ENCODE measurements at places on chromosomes 1 and 21.
A peak's percentile ranks its signal among the peaks of the same experiment; 100 is the strongest.

- no peak for DNase-seq
These were observed 84.6 kb upstream of the B3GALT2 start for GRCh38 chr1:193270996-193271395.

DNA sequence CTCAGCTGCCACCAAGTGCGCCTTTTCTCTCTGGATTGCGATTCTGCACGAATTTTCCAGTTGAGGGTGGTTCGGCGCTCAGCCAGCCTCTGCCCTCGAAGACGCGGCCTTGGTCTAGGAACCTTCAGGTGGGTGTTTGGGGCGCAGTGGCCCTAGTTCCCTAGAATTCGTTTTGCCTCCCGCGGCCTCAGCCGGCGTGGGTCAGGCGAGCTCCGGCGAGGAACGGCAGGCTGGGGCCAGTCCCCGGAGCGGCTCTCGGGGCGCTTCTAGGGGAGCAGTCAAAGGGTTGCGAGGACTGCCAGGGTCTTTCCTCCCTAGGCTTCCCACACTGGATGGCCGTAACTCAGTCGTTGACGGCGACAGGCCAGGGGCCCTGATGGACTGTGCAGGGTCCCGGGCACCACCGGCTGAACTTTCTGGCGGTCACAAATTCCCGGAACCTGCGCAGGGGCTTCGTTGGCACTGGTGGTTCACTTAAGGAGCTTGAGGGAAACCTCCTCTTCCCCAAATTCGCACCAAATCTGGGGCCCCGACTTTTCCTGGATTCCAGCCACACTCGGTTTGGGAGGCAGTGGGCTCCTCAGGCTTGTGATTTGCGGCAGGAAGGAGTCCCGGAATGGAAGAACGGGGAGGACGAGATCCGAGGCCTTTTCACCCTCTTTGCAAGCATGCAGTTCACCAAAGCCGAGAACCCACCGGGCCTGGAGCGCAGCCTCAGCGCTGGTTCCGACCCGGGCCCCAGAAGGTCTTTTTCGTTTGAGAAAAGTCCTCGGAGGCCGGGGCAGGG, 1.2 kb downstream of the DMBX1 start:
- no peak for DNase-seq

DNA sequence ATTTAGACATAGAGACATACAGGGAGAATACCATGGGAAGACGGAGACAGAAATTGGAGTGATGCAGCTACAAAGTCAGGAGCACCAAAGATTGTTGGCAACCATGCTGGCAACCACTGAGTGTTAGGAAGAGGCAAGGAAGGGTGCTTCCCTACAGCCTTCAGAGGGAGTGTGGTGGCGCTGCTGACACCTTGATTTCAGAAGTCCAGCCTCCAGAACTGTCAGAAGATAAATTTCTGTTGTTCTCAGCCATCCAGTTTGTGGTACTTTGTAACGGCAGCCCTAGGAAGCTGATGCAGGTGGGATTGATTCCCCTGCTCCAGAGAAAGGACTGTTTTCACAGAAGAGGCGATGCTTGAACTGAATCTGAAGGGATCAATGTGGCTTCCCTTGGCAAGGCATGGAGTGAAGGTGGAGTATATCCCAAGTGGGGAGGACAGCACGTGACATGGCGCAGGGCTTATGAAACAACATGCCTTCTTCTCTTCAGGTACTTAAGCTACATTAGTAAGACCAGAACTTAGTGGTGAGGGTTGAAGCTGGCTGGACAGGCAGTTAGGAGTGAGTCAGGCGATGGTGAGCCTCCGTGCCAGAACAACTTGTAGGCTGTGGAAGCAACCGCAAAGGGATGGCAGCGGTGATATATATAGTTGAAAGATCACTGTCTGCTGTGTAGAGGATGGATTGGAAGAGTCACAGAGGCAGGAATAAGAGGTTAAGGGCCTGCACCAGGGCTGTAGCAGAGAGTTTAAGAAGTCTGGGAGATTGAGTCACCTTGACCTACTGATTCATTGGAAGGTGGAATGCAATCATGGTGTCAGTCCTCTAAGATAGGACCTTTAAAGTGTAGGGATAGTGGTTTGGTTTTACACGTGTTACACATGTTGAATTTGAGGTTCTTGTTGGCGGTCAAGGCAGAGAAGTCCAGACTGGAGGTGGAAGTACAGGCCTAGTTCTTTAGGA, 2.1 kb downstream of the LEPR start:
- DNase-seq = no peak

DNA sequence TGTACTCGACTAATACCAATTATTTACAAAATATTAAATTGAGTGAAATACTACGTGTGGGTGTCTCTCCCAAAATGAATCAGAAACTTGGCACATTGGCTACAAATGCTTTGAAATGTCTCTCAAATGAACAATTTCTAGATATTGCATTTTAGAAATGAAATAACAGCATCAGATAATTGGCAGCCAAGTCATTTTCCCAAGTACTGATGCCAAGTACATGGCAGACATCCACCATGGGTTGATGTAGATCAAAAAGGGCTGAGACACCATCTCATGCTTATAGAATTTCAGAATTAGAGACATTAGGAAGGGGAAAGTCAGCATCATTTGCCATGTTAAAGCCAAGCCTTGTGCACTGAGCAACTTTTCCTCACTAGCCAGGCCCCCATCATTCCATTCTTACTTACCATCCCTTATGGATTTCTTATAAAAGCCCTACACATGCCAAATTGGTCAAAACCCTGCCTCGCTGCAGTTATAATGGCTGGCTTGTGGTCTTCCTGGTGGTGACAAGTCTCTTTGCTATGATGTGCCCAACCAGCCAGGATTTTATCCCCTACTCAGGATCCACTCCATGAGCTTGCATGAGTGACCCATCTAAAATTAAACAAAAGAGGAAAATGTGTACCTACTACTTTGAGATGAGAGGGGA, 73.1 kb downstream of the GREM2 start:
- DNase-seq = no peak

GRCh38 chr1:215749414-215749813, 182.3 kb downstream of the KCTD3 start:
- no peak for DNase-seq

DNA sequence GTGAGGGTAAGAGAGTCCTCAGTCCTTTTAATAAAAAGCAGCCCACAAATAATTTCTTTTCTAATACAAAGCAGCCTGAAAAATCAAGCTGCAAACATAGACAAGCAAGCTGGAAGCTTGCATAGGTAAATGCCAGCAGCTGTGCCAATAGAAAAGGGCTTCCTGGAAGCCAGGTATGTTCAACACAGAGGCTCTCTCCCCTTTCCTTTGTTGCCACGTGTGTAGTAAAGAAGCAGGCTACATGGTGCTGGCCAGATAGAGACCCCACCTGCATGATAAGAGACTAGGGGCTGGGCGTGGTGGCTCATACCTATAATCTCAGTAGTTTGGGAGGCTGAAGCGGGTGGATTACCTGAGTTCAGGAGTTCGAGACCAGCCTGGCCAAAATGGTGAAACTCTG, 50.1 kb upstream of the ERRFI1 start:
- no peak for DNase-seq

- DNase-seq = no peak
These were observed 55.2 kb downstream of the SYT14 start for GRCh38 chr1:209993061-209993830.

GRCh38 chr1:59218521-59219236, 78.2 kb upstream of the FGGY start:
- no peak for DNase-seq

- no peak for DNase-seq
These were observed 35.5 kb downstream of the COLGALT2 start for GRCh38 chr1:184002071-184002470.

- no peak for DNase-seq
These were observed 67.2 kb downstream of the SLC35A3 start for GRCh38 chr1:100036718-100037655.

GRCh38 chr1:222829868-222830267, 15.0 kb downstream of the DISP1 start:
- DNase-seq = no peak

GRCh38 chr1:199691540-199691939, 336.0 kb upstream of the NR5A2 start:
- DNase-seq = no peak

GRCh38 chr1:211493133-211493871, 1.3 kb upstream of the RD3 start:
- DNase-seq = no peak

DNA sequence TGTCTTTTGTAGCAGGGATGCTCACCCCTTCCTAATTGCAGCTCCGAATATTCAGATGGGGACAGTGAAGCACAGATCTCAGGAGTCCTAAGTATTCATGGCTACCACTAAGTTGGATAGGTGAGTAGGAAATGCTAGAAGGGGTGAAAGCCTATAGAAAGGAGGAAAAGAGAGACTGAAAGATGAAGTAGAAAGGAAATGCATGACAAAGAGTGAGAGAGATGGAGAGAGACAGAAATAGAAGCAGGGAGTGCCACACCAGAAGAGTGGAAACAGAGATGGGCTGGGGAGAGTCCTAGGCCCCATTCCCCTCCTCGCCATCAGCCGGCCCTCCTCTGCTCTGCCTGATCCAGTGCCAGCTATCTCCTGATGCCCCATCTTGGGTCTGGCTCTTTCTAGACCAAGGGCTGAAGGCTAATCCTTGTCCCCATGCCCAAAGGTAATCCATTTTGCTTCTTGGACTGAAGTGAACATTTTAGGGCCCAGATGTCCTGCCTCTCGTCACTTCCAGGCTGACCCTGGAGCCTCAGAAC, 2.0 kb downstream of the PEA15 start:
- no peak for DNase-seq

DNA sequence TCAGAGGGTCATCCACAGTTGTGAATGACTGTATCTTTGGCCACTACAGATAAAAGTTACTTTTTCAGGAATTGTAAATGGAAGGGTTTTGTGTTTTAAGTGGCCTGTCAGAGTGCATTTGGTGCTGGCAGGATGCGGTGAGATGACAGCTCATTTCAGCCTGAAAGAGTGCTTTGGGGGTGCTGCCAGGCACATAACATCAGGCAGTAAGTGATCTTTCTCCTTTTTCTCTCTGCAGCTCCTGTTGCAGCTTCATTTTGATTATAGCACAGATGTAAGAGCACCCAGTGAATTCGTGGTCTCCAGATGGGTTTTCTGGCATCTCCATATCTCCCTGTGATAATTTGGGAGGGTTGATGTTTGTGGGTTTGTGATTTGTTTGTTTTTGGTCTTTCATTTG, 14.8 kb upstream of the FAM163A start:
- no peak for DNase-seq

- no peak for DNase-seq
These were observed 59.6 kb downstream of the HSF2BP start for GRCh38 chr21:43599728-43600127.

DNA sequence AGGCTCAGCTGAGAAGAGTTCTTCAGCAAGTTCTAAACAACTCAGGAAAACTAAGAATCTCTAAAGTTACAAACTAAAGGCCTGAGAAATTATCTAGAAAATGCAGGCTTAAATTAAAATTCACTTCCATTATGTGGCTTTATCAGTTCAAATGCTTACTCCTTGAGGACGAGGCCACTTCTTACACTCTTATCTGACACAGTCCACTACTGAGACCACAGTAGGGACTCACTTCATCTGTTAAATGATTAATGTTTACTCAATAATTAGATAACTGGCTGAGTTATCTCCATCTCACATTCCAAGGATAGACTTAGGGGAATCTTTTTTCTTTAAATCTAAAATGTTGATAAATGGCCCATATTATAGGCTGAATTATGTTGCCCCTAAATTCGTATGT, 1.6 kb downstream of the C1orf141 start:
- no peak for DNase-seq

- DNase-seq = peak; percentile 71
These were observed 1.7 kb downstream of the PLEKHG5 start for GRCh38 chr1:6489799-6490180.

DNA sequence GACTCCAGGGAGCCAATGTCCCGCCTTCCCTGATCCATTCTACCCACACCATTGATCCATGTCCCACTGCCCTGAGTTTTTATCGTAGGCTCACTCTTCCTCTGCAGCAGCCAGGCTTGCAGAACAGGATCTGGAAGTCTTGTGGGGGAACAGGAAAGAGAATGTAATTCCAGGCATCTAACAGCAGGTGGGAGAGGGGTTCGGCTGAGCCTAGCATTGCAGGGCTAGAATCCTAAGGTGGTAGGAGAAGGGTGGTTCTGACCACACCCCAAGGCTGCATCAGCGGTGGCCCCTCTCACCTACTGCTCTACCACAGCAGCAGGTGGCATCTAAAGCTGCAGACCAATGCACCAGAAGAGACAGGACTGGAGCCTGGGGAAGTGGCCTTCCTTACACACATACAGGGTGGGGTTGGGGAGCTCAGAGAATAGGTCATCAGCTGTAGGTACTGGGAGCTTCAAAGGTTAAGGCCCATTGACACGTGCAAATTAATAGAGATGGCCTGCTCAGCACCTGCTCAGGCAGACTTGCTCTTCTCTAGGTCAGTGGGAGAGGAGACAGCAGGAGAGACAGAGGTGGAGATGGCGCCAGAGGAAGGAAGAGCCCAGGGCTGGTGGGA, 20.5 kb downstream of the KNCN start:
- DNase-seq = no peak

GRCh38 chr1:233144434-233144833, 151.1 kb downstream of the PCNX2 start:
- no peak for DNase-seq

- DNase-seq = no peak
These were observed 2.7 kb upstream of the CLDN19 start for GRCh38 chr1:42742617-42743316.

DNA sequence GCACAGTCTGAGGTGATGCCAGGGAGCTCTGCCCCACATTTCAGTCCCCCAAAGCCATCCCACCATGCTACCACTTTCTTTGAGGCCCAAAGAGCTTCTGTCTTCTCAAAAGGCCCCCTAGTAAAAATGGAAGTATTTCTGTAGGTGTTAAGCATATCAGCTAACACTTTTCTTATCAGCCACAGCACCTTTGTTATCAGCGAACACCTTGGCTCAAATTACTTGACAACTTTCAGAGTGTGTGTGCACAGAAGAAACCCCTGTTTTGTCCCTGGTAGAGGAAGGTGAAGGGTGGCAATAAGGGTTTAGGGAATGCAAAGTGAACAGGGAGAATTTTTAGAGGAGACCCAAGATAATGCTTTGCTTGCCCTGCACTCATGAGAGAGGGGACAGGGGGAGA, 54.8 kb upstream of the GJA8 start:
- no peak for DNase-seq

- no peak for DNase-seq
These were observed 16.8 kb upstream of the STMN1 start for GRCh38 chr1:25922971-25923552.
